Activated CD8-positive, alpha-beta T cell treated with anti-CD3 and anti-CD28 coated beads for 36 hours (primary cell): ENCODE measurements at places on chromosomes 1 and 21. TPM values are rescaled to one million over a fixed set of nuclear protein-coding genes. Genes with fewer than 3 reads are reported as not detected.

Gene PRR9
- not detected for total RNA-seq

Gene BECN2
- not detected for total RNA-seq

Gene TNFRSF9
- 214 TPM for total RNA-seq

Gene LAMTOR5
- total RNA-seq: 160 TPM

Gene KANK4
- not detected for total RNA-seq

Gene MASP2
- not detected for total RNA-seq

- no peak for DNase-seq
Measured at GRCh38 chr1:12666141-12666735, 22.4 kb downstream of the AADACL4 start.

DNA sequence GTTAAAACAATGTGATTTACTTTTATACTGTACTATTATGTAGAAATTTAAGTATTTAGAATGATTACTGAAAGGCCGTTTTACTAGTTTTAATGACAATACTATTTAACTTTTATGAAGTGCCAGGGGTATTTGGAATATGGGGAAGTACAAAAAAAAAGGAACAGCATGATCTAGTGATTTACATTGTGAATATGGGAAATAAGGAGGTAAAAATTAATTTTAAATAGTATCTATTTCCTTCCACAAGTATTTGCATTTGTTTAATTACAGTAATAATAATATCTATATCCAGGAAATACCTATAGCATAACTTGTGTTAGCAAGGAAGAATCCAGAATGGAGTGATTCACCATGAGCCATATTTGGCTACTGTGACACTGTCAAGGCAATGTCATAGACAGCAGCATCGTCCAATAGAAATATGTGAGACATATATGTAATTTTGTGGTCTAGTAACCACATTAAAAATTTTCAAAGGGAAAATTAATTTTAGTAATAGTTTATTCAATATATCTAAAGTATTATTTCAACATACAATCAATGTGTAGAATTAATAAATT lies 22.0 kb downstream of the CNST start:
- DNase-seq: no peak

DNA sequence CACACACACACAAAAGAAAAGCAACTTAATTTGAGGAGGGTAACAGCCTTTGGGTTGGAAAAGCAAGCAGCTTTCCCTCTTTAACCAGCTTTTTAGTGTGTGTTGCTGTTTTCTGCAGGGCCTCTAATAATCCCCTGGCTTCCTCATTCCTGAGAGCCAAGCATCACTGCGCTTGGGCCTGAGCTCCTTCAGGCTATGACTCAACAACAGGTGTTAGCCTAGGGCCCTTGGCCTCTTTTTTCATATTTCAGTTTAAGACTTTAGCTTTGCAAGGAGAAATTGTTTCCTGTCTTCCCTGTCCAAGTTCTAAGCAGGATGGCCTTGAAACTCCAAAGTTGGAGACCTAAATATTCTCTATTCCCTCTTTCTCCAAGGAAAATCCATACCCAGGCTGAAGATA lies 26.2 kb upstream of the SNX27 start:
- no peak for DNase-seq

DNA sequence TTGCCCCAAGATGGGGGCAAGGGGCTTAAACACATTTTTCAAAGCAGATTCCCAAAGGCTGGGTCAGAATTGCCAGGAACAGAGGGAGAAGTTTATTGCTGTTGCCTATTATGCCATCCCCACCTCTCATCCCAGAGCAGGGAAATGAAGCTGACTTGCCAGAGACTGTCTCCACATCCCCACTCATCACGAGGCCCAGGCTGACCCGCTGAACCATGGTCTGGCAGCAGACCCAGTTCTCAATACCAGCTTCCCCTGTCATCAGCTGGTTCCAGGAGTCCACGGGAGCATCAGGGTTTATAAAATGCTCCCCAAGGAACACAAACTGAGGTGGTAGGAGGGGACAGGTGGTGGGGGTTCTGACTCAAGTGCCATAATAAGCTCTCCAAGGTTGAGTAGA lies 605.9 kb downstream of the NPHP4 start:
- no peak for DNase-seq

DNA sequence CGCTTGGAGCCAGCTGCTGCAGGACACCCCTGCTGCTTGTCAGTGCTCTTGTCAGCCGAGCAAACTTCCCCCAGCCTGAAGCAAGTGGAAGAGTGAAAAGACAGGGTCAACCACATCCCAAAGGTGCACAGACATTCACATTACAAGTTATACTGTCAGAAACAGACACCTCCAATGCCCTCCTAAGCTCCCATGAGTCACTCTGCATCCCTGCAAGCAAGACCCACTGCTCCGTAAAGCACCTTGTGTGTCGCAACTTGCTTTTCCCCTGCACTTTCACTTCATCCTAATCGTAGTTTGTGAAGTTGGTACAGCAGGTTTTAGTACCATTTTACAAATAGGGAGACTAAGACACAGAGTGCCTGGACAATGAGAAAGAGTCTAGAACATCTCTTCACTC lies 51.1 kb downstream of the KCNH1 start:
- no peak for DNase-seq

GRCh38 chr21:18142655-18143054 lies 102.0 kb upstream of the CHODL start:
- DNase-seq: no peak

- DNase-seq: no peak
Measured at GRCh38 chr1:69441496-69441895, 126.2 kb upstream of the LRRC7 start.

GRCh38 chr1:220983877-220984635 lies 104.8 kb downstream of the HLX start:
- DNase-seq: no peak

DNA sequence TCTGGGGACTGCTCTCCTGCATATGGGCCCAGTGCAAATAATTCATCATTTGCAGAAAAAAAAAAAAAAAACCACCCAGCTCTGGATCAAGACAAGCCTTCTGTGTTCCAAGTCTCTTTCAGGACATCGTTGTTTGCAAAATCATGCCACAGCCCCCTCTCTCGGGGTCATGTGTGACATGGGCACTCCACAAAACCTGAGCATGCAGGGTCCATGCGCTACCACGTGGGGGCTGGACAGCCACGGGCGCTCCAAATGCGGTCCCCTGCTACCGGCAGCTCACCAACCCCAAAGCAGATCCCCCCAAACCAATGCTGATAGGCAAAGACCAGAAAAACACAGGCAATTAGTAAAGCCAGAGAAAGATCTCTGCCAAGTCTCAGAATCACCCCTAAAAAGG lies 17.6 kb downstream of the NPHP4 start:
- no peak for DNase-seq

- no peak for DNase-seq
Measured at GRCh38 chr1:85460555-85461088, 4.3 kb downstream of the DDAH1 start.

- DNase-seq: no peak
Measured at GRCh38 chr1:243364866-243365265, 109.0 kb downstream of the SDCCAG8 start.

DNA sequence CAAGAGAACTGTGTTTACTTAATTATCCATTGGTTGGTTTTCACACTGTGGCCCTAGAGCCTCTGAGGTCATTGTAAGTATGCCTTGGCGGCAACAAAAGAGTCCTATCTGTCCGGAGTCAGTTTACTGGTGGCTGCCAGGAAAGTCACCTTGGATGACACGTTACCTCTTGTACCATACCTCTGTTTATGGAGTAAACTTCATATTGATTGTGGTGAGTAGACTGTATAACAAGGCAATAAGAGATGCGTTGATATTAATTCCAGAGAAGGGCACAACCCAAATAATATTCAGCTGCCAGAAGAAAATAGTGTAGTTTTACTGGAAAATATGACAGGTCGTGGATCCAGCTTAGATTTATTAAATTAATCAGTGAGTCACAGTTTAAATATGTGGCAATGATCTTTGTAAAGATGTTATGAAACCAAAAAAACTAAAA lies 20.4 kb upstream of the KIF14 start:
- no peak for DNase-seq

- no peak for DNase-seq
Measured at GRCh38 chr1:227357927-227358302, 39.6 kb upstream of the CDC42BPA start.

GRCh38 chr1:86461482-86461881 lies 7.2 kb upstream of the CLCA1 start:
- no peak for DNase-seq

GRCh38 chr21:21439761-21440160 lies 441.6 kb downstream of the NCAM2 start:
- no peak for DNase-seq

DNA sequence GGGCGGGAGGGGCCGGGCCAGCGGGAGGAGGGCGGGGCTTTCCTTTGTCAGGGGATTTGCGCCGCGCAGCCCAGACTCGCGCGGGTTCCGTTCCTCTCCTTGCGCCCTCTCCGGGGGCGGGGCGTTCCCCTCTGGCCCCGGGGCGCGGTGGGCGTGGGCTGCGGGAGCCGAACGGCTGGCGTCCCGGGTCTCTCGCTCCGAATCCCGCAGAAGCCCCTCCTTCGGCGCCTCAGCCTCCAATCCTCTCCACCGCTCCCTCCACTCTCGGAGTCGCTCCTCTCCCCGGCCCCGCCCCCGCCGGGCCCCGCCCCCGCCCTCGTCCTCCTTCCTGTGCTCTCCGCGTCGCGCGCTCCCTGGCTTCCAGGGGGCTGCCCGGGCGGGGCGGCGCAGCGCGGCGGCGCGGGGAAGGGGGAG lies 82.8 kb upstream of the BMP8A start:
- DNase-seq: peak; percentile 84

- no peak for DNase-seq
Measured at GRCh38 chr1:244376126-244376525, 75.6 kb downstream of the ADSS2 start.

DNA sequence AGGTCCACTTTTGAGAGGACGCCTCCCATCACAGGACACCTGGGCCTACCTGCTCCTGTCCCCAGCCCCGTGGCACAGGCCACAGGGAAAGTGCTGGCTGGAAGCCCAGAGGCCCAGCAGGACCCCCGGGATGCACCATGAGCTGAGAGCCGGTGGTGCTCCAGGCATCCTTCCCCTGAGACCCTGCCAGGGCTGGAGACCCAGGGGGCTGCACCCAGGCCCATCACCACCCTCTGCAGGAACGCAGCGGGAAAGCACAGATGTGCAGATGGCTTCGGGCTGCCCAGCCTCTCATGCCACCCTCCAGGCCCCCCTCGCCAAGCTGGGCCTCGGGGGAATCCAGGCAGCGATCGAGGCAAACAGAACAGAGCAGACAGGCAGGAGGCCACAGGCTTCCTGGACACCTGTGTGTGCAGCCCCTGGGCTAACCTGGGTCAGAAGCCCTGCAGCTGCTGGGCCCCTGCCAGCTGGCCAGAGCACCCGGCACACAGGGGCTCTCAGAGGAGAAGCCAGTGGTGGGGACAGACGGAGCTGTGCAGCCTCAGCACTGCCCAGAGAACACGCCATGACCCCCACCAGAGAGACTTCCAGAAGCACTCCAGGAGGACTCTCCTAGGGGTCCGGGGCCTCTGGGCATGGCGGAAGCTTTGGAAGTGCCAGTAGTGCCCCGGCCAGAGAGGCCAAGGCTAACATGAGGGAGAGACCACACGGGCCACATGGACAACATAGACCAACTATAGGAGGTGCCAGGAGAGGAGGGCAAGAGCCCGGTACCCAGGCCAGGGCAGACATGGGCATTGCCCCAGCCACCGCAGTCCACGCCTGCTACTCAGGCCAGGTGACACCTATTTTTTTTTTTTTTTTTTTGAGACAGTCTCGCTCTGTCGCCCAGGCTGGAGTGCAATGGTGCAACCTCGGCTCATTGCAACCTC lies 71.4 kb downstream of the ARHGEF16 start:
- no peak for DNase-seq

DNA sequence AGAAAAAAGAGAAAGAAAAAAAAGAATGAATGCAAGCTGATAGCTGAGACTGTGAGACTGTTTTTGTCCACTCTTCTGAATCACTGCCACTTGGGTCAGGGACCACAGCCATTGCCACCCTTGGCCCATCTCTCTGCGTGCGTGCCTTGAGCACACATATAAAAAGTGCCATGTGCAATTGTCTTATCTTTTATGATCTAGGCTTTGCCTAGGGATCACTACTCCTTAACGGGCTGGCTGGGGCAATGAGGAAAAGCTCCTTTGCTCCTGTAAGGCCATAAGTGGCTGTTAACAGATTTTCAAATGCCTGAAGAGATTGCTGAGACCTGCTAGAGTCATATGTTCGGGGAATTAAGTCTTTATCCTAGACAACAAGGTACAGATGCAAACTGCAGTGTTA lies 8.2 kb downstream of the SPATA46 start:
- no peak for DNase-seq

- no peak for DNase-seq
Measured at GRCh38 chr1:192170196-192170984, 12.1 kb downstream of the RGS18 start.

DNA sequence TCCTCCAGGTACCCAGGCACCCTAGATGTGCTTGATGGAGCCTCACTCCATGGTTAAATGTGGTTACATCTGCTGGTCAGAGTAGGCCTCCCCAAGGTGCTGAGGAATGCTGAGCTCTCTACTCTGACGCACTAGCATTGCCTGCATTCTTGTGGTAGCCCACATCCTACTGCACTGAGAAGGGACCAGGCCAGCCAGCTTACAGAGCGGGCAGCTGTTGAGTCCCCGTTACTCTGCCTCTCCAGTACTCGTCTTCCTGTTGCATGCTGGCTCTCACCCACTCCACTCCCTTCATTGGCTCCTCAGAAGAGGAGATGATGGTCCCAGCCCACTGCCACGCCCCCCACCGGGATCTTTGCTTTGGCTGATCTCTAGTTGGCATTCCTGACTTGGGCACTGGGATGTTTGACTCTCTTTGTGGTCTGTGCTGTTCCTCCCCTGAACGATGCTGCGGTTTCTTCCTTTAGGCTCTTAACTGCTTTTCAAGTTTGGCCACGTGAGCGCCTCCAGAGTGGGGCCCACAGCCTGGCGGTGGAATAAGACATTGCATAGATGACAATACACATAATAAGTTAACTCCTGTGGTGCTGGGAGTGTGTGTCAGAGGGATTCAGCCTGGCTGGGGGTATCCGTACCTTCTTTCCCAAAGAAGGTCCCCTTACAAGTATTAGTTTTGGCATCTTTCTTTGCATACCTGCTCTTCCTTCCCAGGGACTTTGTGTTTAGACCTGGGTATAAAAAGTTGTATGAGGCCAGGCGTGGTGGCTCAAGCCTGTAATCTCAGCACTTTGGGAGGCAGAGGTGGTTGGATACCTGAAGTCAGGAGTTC lies 18.6 kb downstream of the AZIN2 start:
- peak; percentile 92 for DNase-seq

GRCh38 chr1:204431310-204432184 lies 19.9 kb upstream of the PPP1R15B start:
- peak; percentile 91 for DNase-seq

DNA sequence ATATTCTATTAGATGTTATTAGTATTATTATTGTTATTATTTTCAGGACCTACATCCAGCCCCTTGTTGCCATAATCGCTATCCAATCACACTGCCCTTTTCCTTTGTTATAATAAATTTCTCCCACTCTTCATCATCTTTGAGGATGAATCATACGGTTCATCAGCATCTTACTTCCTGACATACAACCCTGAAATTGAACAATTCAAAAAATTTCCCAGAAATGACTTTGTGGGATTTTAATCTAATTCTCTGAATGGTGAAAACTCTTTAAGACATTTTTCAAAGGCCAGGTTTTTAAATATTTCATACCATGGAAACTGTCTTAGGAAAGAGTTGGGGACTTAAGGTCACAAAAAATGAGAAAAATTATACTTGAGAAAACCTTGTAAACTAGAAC lies 353.5 kb downstream of the ST6GALNAC3 start:
- no peak for DNase-seq
